ENCODE measurements at places on chromosomes 16 and 17.
A peak's percentile ranks its signal among the peaks of the same experiment; 100 is the strongest.

- DNase-seq, result no peak
Observed at GRCh38 chr16:29742683-29743275, 3.0 kb downstream of the C16orf54 start.

DNA sequence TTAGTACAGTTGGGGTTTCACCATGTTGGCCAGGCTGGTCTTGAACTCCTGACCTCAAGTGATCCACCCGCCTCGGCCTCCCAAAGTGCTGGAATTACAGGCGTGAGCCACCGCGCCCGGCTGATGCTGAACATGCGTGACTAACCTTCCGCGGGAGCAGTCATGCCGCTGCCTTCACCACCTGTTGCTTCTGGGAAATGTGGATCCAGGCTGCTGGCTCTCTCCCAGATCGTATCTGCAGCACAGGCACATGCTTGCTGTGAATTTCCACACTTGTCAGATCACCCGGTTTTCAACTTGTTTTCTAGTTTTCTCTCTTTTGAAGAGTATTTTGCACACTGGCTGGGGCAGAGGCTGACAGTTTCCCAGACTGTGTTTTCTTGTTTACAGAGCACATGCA, 97.9 kb downstream of the ADCY9 start:
- DNase-seq, result no peak

DNA sequence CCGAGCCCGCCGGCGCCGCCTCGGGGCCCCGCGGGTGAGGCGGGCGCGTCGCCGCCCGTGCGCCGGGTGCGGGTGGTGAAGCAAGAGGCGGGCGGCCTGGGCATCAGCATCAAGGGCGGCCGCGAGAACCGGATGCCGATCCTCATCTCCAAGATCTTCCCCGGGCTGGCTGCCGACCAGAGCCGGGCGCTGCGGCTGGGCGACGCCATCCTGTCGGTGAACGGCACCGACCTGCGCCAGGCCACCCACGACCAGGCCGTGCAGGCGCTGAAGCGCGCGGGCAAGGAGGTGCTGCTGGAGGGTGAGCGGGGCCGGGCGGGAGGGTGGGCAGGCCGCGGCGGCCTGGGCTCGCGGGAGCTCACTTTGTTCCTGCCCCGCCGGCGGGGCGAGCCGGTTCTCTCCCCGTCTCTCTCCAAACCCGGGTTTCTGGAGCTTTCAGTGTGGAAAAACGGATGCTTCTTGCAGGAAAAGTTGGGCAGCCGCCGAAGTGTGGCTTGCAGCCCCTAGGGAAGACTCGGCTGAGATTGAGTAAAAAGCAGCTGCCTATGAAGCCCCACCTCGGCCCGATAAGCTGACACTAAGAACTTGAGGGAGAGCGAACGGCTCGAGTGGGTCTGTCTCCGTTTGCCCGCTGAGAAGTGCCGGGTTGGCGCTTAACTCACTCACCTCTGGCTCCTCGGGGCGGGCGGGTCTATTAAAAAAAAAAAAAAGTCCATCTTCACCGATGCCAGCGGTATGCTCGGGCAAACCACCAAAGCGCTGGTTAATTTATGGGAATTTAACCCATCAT, 677 bp downstream of the SNTB2 start:
- peak; percentile 0 for DNase-seq

DNA sequence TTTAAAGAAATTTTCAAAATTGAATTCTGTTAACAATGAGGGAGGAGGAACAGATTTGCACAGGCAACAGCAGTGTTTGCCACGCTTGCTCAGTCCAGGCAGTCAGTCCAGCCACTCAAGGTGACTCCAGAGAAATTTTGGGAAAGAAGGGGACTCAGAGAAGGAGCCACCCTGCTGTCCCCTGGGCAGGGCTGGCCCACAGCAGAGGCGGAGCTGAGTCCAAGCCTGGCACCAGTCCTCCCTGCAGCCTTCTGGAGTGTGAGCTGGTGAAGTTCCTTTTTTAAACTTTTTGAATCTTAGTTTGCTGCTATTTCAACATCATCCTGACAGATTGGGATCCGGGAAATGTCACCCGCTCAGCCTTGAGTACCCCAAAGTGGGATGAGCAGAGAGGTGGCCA, 14.5 kb upstream of the SLC47A2 start:
- no peak for DNase-seq

- DNase-seq, result no peak
Observed at GRCh38 chr17:70447588-70447987, 278.3 kb downstream of the KCNJ2 start.

DNA sequence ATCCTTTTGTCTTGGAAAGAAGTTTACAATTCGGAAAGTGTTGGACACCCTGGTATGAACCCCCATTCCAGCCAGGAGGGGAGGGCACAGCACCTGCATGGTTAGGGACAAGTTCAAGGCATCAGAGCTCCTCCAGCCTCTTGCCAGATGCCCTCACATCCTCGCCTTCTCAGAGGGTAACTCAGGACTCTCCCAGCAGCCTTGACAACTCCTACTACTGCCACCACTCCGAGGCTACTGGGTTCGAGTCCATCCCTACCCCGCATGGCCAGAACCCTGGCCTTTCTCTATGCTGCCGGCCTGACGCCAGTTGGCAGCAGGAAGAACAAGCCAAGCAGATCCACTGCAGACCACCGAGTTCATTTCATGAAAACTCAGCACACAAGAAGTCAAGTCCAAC, 34.1 kb downstream of the AXIN2 start:
- DNase-seq, result no peak

DNA sequence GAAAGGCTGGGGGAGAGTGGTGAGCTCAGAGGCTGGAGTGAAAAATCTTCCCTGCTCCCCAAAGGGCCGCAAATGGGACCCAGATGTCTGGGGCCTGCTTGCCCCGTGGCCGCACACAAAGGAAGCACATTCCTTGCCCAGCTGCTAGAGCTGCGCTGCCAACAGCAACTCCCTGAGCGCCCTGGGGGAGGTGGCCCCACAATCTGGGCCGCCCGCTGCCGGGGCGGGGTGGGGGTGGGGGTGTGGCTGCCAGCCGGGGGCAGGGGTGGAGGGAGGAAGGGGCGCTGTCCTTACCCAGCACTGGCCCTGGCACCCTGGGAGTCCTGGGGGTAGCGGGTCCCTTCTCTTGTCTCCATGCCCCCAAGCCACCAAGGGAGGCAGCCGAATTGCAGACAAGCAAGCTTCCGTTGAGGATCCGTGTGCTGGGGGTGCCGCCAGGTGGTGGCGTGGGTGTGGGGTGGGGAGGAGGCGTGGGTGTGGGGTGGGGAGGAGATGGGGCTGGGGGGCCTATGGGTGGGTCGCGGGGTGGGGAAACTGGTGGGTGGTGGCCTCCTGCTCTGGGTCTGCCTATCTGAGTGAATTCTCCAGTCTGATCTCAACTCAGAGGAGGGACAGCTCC, 48.4 kb upstream of the PABPN1L start:
- DNase-seq, result no peak

- DNase-seq, result no peak
Observed at GRCh38 chr17:73262676-73263642, 1.3 kb upstream of the CPSF4L start.

GRCh38 chr17:72382971-72383722, 262.3 kb downstream of the SOX9 start:
- DNase-seq, result no peak

DNA sequence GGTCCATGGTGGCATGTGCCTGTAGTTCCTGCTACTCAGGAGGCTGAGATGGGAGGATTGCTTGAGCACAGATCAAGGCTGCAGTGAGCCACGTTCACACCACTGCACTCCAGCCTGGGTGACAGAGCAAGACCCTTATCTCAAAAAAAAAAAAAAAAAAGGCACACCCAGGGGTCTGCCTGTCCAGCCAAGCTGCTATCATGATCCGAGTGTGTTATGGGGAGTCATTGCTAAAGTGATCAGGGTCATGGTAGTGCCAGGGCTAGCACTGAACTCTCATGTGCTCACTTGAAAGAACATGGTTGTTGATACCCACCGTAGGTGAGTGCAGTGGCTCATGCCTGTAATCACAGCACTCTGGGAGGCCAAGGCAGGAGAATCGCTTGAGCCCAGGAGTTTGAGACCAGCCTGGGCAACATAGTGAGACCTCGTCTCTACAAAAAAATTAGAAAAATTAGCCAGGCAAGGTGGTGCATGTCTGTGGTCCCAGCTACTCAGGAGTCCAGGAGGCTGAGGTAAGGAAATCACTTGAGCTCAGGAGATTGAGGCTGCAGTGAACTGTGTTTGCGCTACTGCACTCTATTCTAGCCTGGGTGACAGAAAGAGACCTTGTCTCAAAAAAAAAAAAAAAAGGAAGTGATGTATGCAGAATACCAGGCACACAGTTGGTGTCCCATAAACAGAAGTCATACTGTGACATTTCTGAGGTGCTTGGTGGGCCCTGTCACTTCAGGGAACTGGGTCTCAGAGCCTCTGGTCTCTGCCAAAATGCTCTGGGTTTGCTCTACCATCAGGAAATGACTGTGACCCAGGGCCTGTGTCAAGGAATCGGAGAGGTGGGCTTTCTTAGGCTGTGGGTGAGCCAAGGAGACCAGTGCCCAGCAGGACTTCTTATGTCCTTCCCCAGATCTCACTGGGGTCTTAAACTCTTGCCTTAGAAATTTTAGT, 2.2 kb downstream of the PRM1 start:
- no peak for DNase-seq

- DNase-seq, result no peak
Observed at GRCh38 chr16:21994856-21995465, 6.0 kb downstream of the PDZD9 start.

GRCh38 chr17:45409659-45410076, 23.0 kb downstream of the ARHGAP27 start:
- no peak for DNase-seq

DNA sequence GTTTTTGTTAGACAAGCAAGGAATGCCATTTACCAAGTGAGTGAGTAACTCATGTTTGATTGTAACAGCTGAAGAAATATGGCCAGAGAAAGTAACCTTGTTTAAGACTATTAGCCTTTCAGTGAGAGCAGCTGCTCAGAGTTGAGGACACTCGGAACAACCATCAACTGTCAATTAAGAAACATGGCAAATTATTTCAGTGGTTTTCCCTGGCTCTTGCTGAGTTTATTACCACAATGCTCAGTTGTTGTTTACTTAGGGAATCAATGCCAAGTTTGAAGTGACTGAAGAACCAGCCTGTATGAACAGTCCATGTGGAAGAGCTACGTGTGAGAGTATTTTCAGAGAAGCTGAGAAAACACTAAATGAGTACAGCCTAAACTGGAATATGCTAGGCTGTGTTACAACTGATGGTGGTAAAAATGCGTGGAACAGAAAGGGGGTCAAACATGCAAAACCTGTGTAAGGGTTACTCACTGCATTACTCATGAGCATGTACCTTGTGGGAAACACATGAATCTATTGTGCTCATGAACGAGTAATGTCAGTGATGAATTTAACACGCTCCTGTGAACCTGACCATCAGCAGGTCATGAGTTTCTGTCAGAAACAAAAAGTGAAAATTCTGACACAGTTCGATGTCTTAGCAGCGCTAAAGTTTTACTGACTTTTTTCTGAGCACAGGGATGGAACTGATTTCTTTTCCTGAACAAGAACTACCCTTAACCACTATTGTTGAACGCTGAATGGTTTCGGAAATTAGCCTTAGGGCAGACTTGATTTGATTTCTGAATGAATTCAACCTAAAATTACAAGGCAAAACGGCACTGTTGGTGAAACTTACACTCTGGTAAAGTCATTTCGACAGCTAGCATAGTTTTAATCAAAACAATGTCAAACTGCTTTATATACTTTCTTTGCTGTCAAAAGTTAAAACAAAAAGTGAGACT, 33.5 kb downstream of the GNA13 start:
- DNase-seq, result no peak

- no peak for DNase-seq
Observed at GRCh38 chr16:78684655-78685375, 585.4 kb downstream of the WWOX start.

DNA sequence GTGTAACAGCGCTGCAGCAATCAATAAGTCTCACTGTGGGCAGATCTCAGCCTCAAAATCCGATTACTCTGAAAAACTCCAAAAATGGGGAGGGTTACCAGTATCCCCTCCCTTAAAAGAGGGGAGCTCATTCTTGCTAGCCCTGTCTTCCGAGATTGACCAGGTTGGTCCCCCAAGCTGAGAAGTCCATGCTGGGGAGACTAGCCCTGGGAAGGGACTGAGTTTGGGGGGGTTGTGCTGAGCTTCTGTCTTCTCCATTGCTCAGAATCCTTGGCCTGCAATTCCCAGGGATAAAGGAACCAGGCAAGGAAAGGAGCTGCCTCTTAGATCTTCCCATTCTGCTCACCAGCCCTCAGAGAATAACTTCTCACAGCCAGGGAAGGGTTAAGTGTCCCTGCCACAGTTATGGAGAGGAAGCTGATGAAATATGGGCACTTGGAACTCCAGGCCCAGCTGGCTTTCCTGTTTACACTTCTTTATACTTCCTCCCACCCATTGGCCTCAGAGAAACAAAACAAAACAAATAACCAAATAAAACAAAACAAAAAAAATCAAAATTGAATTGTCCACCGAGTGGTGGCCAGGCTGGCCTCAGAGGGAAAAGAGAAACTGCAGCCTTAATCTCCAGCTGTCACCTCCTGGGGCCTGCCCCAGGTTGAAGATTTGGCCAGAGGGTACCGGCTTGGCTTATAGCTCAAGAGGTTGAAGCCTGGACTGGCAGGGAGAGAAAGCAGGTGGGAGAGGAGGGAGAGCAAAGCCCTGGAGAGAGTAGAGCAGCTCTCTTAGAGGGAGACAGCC, 2.6 kb downstream of the HOXB3 start:
- no peak for DNase-seq

DNA sequence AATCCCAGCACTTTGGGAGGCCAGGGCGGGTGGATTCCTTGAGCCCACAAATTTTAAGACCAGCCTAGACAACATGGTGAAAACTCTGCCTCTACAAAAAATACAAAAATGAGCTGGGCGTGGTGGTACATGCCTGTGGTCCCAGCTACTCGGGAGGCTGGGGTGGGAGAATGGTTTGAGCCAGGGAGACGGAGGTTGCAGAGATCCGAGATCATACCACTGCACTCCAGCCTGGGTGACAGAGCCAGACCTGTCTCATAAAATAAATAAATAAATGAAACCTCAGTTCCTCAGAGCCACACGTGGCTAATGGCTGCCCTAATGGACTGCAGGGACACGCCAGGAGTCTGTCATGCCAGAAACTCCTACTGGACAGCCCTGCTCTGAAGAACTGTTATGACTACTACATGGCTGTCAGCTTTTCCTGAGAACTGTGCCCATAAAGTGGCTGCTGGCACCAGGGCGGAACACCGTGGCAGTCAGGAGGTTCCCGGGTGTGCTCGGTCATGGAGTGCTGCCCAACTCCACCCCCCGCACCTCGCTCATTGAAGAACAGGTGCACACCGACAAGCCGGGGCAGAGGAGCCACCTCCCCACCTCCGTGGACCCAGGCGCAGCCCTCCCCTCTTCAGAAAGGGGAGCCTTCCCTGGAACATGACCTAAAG, 4.3 kb downstream of the TMEM11 start:
- DNase-seq, result no peak

DNA sequence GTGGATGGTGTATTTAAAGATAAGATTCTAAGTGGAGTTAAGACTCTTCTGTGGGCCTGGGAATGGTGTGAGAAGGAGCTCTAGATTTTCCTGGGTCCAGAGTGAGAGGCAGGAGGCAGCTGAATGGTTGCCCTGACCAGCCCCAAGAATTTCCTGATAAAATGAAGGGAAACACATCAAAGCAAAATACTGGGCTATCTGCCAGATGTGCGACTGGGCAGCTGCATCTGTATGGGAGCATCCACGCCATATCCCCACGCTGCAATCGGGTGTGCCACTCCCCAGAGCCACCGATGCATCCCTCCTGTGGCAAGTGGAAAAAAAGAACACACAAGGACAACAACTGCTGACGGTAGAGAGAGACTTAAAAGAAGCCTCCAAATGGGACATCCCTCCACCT, 84.3 kb upstream of the COX10 start:
- no peak for DNase-seq

All from NCI-H1048 (cell line).